Right cardiac atrium (tissue), 5 donors: ENCODE measurements at places on chromosomes 16 and 17. TPM values are rescaled to one million over a fixed set of nuclear protein-coding genes. Genes with fewer than 3 reads are reported as not detected.

DNA sequence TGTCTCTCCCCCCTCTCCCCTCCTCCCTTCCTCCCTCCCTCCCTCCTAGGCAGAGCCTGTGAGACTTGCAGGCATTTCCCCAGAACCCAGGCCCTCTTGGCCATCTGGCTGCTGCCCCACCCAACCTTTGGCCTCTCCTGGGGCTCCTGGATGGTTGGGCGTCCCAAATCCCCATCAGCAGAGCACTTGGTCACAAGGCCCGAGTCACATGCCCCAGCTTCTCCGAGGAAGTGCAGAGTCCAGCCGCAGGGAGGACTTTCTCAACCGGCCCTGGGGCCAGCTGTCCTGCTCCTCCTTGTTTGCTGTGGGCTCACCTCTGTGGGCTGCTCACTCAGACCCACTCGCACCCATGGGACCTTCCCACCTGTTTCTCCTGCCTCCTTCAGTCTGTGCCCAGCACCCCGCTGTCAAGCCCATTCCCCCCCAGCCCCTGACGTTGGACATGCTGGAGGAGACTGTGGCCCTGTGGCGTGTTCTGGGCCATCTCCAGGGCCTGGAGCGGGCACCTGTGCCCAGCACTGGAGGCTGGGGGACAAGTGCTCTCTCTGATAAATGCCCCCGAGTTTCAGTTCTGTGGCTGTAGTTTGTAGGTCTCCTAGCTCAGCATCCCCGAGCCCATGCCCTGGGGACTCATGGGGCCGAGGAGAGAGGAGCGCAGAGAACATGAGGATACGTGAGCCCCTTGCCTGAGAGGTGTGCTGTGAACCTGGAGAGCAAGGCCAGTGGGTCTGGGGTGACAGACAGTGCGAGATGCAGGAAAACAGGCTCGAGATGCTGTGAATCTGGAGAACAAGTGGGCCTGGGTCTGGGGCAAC, 42.3 kb upstream of the ZNF750 start:
- peak; percentile 73 for DNase-seq

DNA sequence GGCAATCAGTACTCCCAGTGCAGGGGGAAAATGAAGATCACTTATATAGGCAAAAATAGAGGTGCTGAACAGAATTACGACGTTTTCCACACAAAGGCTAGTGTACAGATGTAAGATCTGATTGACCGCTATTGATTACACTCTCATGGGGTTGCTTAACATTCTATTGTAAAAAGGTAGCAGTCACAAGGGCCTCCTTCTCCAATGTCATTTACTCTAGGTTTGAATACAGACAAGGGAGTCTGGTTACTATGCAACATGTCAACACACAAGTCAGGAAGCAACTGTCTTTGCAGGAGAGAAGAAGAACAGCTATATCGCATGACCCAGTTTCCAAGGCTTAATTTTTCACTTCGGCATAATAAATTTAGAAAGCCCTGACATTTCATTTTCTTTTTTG, 7.9 kb downstream of the KRT37 start:
- no peak for DNase-seq

The ACE gene
- 5.1 TPM for polyA plus RNA-seq

DNA sequence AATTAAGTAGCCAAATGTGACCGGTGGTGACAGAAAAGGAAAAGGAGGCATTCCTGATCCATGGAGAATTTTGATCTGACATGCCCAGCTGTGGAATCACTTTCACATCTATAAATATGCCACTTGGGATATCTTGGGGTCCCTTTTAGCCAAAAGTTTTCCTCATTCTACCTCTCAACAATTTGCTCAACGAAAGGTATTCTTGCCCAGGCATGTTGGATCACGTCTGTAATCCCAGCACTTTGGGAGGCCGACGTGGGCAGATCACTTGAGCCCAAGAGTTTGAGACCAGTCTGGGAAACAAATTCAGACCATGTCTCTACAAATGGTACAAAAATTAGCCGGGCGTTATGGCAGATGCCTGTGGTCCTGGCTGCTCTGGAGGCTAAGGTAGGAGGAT, 24.3 kb downstream of the LITAF start:
- no peak for DNase-seq

DNA sequence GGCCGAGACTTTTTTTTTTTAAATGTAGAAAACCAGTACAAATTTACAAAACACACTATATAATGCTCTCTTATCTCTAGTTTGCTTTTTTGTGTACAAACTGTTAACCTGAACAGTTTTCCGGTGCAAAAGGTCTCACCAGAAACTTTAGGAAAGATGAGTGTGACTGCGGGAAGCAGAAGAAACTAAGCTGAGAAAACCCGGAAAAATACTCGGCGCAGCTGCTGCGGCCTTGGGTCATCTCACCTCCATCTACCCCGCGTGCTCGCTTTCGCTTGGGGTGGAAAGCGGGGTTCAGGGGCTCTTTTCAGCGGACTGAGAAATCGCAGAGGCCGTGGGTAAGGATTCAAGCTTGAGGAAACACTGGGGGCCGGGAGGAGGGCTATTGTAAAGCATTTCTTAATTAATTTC, 1.8 kb downstream of the SALL1 start:
- DNase-seq, result no peak

The HOXB1 gene
- not detected for polyA plus RNA-seq

The IRX6 gene
- polyA plus RNA-seq, result 0.02 TPM

GRCh38 chr17:81710514-81711308, 1.4 kb upstream of the SLC25A10 start:
- no peak for DNase-seq

- no peak for DNase-seq
Measured at GRCh38 chr16:68130520-68130919, 45.4 kb downstream of the NFATC3 start.

The SLC6A2 gene
- not detected for polyA plus RNA-seq

DNA sequence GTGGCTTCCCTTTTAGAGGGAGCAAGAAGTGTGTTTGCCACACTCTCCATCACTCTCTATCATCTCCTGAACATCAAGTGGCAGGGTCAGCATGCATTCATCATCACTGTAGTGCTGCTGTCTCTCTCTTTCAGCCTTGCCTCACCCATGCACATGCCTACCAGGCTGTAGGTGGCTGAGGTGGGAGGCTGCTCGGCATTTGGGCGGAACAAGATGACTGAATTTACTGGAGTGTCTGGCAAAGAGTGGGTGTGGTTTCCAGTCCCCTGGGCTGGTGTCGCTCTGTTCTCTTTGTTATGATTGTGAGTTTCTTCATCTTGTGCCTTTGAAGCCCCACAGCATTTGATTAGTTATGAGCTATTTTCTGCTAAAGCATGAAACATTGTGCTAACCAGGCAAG, 541.9 kb upstream of the EEF2KMT start:
- no peak for DNase-seq

GRCh38 chr17:6674586-6674985, 23.0 kb downstream of the C17orf100 start:
- DNase-seq, result no peak

- DNase-seq, result no peak
Measured at GRCh38 chr17:7782240-7782639, 51.8 kb upstream of the KDM6B start.

The SLC52A1 gene
- polyA plus RNA-seq, result not detected

GRCh38 chr17:14737984-14738651, 437.2 kb downstream of the HS3ST3B1 start:
- DNase-seq, result peak; percentile 55

DNA sequence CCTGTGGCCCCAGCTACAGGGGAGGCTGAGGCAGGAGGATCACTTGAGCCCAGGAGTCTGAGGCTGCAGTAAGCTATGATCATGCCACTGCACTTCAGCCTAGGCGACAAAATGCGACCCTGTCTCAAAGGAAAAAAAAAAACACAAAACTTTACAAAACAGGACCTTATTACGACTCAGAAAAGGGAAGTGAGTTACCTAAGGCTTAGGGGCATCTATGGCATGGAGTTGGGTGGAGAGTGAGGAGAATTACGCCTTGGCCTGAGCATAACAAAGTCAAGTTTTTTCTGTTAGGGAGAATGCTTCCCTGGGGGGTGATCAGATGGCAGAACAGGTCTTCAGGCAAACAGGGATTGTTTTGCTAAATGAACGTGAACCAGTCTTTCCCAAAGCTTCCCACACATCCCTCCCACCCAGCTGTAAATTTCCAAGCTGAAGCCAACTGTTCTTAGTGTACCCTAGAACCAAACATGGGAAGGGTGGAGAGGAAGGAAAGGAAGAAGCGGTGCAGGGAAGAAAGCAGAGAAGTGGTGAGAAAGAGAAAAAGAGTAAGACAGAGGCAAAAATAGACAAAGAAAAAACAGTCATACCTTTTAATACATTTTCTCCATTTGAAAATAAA, 24.6 kb upstream of the TNRC6C start:
- DNase-seq, result no peak

The OR1E2 gene
- not detected for polyA plus RNA-seq

The LDHD gene
- 56.5 TPM for polyA plus RNA-seq

The GP1BA gene
- 0.16 TPM for polyA plus RNA-seq

The SCRN2 gene
- polyA plus RNA-seq, result 62.3 TPM

The ANKFN1 gene
- polyA plus RNA-seq, result 0.02 TPM

The TBX6 gene
- polyA plus RNA-seq, result 0.93 TPM

DNA sequence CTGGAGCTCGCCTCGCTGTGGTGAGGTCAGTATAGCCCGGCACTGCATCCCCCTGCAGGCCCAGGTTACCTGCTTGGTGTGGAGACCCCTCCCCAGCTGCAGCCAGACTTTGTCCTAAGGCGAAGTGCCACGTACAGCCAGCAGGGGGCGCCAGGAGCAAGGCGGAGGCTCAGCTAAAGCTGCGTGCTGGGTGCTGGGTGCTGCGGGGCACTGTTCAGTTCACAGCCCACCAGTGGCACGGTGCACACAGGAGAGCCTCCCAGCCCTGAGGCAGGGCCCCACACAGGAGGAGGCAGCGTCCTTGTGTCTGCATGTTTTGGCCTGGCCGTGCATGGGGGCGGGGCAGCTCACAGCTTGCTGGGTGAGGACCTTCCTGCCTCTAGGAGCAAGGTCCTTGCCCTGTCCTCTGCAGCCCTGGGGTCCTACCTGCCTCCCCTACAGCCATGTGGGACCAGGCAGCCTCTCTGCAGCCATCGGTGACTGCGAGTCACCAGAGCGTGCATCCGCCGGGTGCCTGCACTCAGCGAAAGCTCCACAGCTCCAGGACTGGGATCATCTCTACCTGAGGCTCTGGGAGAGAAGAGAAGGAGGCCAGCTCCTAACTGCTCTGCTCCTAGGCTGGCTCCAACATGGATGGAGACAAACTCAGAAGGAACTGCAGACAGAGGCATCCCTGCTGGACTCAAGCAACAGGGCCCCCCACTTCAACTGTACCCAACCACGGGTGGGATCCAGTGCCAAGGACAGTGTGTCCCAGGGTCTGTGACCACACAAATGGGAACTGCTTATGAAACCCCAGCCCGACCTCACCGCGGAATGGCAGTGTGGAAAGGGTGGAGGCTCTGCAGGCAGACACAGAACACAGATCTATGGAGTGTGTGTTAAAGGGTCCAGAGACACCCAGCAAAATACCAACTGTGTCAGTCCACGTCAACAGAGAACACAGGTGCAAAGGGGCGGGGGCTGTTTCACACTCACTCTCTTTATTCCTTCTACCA, 19.0 kb downstream of the SLC7A5 start:
- DNase-seq, result peak; percentile 61

DNA sequence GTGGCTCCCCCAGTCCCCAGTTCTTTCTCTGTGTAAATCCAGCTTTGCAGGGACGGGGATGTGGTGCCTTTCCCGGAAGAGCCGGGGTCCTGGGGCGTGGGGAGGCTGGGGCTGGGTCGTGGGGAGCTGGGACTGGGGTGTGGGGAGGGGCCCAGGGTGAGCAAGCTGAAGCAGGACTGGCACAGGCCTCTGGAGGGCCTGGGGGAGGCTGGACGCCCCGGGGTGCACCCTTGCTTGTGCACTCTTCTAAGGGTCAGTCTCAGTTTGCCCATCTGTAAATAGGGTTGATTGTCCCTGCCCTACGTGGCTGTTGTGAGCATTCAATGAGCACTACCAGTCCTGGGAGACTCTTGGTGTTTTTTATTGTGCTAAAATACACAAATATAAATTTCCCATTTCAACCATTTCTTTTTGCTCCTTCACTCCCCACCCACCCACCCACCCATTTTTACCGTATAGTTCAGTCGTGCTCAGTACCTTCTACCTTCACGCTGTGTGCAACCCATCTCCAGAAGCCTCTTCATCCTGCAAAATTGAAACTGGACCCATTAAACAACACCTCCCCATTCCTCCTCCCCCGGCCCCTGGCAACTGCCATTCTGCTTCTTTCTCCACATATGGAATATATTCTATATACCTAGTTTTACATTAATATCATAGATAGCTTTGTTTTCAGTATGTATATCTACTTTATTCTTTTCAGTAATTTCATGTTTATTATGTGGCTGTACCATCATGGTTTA, 7.8 kb upstream of the TBC1D3B start:
- DNase-seq, result no peak

DNA sequence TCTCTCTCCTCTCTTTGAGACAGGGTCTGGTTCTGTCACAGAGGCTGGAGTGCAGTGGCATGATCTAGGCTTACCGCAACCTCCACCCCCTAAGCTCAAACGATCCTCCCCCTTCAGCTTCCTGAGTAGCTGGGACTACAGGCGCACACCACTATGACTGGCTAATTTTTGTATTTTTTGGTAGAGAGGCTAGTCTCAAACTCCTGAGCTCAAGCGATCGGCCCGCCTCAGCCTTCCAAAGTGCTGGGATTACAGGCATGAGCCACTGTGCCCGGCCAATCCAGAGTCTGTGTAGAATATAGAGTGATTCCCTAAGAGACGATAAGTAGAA, 65.8 kb upstream of the RPH3AL start:
- DNase-seq, result no peak

- DNase-seq, result no peak
Measured at GRCh38 chr17:37574427-37574826, 34.8 kb downstream of the SYNRG start.
